ENCODE measurements at places on chromosomes 6 and 20.

DNA sequence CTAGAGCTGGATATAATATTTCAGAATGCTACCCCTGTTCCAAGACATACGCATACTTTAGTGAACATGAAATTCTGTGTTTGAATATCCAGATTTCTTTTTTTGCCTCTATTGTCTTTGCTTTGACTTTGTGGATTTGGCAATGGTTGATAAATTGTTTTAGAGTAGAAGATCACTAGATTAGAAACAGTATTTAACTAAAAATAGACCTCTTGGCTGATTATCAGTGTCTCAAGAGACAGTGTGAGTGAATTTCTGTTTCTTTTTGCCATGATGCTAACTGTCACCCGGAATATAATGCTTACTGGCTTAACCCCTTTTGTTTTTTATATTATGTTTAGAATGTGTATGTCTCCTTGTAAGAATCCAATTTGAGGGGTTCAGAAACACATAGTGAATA lies 102.5 kb downstream of the PLCB1 start:
- DNase-seq = no peak

DNA sequence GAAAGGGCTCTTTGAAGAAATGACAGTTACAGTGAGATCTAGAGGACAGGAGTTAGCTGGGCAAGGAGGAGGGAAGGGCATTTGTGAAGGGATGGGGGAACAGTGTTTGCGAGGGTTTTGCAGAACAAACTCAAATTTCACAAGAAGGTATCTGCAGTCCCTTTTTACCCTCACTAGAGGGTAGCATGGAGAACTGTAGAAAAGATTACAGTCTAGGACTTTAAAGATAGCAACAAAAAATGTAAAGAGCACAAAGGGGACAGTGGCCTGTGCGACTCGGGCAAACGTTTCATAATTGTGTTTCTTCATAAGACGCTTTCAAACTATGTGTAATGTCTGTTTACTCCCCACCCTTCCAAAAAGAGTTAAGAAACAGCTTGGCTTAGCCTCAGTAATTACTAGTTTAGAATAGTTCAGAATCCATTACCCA lies 21.2 kb upstream of the ASXL1 start:
- DNase-seq = no peak

DNA sequence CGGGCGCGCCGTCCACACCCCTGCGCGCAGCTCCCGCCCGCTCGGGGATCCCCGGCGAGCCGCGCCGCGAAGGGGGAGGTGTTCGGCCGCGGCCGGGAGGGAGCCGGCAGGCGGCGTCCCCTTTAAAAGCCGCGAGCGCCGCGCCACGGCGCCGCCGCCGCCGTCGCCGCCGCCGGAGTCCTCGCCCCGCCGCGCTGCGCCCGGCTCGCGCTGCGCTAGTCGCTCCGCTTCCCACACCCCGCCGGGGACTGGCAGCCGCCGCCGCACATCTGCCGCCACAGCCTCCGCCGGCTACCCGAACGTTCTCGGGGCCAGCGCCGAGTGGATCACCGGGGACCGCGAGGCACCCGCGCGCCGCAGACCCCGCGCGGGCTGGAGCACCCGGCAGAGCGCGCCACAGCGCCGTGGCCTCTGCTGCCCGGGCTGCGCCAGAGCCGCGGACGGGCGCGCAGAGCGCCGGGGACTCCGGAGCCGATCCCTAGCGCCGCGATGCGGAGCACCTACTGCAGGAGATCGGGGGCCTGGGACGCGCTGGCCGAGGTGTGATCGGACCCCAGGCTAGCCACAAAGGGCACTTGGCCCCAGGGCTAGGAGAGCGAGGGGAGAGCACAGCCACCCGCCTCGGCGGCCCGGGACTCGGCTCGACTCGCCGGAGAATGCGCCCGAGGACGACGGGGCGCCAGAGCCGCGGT lies at the start of gene BMP2:
BMP2 (plus strand) TSS at position 151 of the 692 bp plus-strand sequence. CDS start 2,441 bp downstream, outside the sequence.
- DNase-seq = no peak

- no peak for DNase-seq
Measured at GRCh38 chr6:43436577-43437282, 9.4 kb downstream of the ABCC10 start.

DNA sequence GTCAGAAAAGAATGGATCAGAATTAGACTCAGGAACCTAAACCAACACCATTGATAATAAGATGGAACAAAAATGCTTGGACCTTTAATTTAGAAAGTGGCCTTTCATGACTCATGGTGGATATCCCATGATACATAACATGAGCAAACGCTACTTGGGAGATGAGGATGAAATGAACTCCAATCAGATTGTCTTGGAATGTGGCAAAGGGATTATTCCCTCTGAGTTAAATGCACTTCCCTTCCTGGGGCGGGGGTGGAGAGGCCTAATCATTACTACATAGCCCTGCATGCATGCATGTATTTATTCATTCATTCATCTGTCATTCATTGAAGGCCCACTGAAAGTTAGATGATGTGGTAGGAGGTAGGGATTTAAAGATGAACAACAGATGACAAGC lies 174.0 kb downstream of the AIG1 start:
- DNase-seq = no peak

GRCh38 chr6:42754759-42755158 lies 8.9 kb upstream of the TBCC start:
- no peak for DNase-seq

DNA sequence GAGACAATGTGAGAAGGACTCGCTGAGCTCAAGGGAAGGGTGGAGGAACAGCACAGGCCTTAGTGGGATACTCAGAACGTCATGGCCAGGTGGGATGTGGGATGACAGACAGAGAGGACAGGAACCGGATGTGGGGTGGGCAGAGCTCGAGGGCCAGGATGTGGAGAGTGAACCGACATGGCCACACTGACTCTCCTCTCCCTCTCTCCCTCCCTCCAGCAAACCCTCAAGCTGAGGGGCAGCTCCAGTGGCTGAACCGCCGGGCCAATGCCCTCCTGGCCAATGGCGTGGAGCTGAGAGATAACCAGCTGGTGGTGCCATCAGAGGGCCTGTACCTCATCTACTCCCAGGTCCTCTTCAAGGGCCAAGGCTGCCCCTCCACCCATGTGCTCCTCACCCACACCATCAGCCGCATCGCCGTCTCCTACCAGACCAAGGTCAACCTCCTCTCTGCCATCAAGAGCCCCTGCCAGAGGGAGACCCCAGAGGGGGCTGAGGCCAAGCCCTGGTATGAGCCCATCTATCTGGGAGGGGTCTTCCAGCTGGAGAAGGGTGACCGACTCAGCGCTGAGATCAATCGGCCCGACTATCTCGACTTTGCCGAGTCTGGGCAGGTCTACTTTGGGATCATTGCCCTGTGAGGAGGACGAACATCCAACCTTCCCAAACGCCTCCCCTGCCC lies 1.7 kb downstream of the TNF start:
- no peak for DNase-seq

DNA sequence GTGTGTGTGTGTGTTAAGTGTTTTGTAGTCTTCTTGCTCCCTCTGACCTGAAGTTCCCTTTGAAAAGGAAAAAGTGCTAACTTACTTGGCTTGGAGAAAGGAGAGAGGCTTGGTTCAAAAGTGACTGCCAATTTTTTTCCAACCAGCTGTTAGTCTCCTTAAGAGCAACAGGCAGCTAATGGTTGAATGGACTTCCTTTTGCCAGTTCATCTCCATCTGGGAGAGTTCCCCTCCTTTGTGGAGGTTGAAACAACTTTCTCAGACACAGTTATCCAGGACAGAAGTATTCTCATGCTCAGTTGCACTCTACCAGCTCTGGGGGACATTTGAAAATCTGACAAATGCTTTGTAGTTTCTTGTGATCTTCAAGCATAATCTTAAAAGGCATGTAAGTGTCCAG lies 4.5 kb downstream of the RIPOR2 start:
- no peak for DNase-seq

DNA sequence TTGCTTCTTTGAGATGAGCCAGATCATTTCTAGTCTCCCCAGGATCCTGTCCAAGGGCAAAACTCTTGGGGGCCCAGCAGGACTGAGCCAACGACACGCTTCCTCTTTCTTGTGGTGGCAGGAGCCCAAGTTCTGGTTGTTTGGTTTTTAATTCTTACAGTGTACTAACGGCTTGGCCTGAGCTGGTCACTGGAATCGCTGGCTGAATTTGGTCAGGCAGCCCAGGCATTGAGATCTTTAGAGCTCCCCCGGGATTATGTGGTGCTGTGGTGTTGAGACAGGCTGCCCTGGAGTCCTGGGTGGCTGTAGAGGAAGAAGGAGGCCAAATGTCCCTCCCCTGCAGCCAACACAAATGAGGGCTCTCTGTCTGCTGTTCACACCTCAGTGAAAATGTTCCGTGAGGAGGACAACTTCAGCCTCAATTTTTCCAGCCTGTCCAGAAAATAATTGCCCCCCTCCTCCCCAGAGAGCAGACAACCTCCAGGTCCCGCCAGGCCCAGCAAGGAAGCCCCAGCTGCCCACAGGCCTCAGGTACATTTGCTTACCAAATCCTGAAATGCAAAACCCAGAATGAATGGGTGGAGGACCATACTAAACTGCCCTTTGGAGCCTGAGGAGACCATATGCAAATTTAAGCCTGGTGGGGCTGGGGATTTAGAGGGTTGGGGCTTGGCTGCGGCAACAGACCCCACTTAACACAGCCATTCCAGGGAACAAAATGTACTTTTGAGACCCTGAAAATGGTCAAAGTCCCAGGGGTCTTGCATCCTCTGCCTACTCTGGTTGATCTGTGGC lies 23.6 kb downstream of the BNIP5 start:
- DNase-seq = no peak

DNA sequence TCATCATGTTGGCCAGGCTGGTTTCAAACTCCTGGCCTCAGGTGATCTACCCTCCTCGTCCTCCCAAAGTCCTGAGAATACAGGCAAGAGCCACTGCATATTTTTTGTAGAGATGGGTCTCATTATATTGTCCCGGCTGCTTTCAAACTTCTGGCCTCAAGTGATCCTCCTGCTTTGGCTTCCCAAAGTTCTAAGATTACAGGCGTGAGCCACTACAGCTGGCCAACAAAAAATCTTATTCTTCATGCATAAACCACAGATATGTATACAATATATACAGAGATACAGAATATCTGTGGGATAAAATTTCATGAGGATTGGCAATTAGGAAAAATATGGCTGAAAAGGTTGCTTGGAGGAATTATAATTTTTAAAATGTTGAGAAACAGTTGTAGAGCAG lies 49.9 kb downstream of the SLC35A1 start:
- no peak for DNase-seq

- DNase-seq = no peak
Measured at GRCh38 chr6:38636027-38636426, 3.7 kb downstream of the BTBD9 start.

DNA sequence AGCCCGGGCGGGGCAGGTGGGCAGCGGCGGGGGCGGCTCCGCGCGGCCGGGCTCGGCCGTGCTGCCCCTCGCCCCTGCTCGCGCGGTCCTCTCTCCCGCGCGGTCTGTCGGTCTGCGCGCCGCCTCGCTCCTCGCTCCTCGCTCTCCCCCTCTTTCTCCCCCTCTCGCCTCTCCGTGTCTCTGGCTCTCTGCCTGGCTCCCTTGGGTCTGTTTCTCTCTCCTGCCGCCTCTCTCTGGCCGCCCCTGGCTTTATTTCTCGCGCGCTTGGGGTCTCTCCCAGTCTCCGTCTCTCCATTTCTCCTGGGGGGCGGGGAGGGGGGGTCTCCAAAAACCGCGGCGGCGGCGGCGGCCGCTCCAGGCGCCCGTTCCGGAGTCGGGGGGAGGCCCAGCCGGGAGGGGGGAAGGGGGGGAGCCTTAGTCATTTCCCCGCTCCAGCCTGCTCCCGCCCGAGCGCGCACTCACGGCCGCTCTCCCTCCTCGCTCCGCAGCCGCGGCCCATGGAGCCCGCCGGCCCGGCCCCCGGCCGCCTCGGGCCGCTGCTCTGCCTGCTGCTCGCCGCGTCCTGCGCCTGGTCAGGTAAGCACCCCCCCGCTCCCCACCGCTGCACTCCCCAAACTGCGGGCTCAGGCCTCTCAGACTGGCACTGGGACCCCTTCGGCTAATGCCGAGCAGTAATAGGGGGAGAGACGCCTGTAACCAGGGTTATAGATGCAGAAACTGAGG lies at the start of gene SIRPA:
SIRPA (plus strand) TSS at position 457 of the 723 bp plus-strand sequence; CDS start at position 498, 41 bp downstream.
- peak; percentile 37 for DNase-seq

DNA sequence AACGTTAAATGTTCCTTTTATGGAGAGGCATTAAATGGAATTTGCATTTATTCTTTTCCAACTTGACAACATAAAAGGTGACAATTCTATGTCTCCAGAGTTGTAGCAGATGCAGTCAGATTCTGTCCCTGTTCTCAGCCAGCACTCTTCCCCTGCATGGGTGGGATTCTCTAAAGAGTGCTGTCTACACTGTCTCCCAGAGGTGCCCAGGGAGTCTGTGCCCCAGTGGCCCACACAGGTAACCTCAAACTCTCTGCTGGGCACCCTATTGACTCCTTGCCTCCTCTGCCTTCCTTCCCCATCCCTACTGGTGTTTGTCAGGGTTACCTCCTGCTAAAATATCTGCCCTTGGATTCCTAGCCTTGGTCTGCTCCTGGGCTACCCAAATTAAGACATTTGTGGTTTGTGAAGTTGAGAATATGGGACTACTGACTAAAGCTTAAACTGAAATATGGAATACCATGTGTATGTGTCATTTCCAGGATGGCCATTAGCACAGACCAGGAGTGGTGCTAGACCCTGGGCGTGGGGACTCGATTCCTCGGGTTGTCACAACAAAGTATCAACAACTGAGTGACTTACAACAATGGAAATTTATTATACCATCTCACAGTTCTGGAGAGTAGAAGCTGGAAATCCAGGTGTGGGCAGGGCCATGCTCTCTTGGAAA lies 284.7 kb downstream of the CDH26 start:
- DNase-seq = no peak

- DNase-seq = no peak
Measured at GRCh38 chr6:125154761-125155135, 1.2 kb downstream of the TPD52L1 start.

DNA sequence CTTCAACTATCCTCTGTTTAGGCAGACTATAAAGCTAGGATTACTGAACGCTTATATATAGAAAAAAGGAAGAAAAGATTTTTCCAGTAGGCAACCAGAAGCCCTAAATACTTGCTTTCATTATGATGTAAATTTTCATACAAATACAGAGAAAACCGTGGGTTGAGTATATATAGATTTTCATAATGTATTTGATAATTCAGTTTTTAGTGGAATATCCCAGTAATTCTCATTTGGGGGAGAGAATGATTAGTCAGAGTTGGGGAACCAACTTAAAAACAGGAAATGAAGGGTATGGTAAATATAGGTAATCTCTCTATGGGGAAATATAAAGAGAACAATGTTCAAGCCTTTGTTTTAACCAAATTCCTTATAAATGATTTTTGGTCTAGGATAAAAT lies 154.0 kb upstream of the CITED2 start:
- DNase-seq = no peak

- no peak for DNase-seq
Measured at GRCh38 chr6:15881150-15881549, 218.3 kb upstream of the DTNBP1 start.

Data from NCI-H1417 treated with DMSO at 0.1 percent for 48 hours (cell line).